ENCODE measurements at places on chromosomes 5 and 9.

DNA sequence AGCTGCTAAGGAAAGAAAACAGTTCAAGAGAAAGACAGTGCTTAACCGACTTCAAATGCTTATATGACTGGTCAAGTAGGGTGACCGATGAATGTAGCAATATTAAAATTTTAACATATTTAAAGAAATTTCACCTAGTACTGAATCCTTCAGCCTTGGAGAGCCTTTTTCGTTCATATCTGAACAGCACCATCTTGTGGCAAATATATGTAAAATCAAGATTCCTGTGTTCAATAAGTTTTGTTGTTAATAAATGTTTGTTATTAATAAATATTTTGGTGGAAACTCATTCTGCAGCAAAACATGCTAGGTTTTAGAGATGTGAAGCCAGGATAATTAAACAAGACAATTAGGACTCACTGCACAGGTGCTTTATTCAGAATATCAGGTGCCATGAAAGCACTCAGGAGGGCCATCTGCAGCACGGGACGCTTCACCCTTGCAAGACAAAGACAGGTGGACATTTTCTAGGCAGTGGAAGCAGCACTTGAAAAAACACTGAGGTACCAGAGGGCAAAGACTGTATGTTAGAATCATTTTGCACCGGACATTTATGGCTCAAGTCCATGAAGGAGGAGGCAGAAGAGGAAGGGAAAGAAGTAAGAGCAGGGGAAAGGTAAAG is 15.6 kb downstream of the TICAM2 start:
- peak; percentile 13 for DNase-seq

DNA sequence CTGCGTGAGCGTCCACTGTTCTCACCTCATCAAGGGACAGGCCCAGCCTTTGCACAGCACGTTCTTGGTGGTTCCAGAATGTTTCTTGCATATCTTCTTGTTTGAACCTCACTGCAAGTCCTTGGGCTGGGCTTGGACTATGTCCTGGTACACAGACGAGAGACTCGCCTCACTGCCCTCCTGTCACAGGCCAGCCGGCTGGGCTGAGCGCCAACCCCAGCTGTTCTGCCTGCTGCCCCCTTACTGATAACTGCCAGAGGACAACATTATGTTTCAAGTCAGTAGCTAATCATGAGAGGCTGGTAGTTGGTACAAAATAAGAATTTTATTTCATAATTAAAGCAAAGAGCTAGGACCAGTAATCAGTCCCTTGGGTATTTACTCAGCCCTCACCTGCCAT is 52.8 kb upstream of the LRRTM2 start:
- DNase-seq = no peak

GRCh38 chr9:126173929-126174328 is 152.7 kb upstream of the MVB12B start:
- DNase-seq = no peak

DNA sequence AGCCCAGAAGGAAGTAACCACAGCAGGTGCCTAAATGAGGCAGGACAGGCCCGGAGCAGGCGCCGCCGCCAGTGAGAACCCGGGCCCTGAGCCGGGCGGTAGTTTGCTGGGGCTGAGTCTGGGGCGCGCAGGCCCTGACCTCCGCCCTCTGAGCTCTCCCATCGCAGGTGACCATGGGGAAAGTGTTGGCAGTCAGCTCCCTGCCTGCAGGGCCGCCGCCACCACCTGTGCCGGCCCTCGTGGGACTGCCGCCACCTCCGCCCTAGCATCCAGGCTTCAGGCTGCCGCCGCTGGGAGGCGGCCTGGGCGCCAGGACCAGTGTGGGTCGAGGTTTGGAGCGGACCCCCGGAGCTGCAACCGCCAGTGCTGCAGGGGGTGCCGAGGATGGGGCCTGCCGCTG is 61.1 kb downstream of the TARS1 start:
- no peak for DNase-seq

DNA sequence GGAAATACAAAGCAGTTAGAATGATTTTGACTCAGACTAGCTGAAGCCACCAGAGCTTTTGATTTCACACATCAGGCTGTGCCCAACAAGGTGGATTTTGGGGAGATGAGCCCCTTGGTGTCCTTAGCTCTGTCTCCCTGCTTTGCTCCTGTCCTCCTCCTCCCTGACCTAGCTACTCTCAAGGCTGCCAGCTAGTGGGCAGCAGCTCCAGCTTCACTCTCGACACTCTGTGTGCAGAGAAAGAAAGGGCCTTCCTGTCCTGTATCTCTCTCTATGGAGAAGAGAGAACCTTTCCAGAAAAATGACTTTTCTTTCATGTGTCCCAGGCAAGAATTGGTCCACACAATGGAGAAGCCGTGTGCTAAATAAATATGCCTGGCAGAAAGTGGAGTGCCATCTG is 446.2 kb downstream of the SEMA5A start:
- no peak for DNase-seq

DNA sequence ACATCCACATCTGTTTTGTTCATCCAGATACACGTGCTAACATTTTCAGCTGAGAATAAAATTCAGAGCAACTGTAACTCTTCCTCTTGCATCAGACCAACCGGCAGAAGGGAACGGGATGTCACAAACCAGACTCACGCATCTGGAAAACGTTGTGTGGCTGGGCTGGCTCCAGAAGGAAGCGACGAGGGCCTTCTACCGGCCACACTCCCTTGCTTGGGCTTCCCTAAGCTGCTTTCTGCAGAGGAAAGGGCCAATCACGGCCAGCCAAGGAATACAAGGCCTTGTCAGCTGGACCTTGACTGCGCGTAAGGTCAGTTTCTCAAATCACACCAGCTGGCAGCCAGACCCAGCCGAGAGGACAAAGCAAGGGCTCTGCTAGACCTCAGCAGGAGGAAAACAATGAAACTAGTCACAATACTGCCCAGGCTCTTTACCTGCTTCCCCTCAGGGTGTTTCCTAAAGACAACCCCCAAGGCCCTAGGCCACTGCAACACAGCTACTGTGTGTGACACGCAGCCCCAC is 106.1 kb downstream of the THBS4 start:
- no peak for DNase-seq

DNA sequence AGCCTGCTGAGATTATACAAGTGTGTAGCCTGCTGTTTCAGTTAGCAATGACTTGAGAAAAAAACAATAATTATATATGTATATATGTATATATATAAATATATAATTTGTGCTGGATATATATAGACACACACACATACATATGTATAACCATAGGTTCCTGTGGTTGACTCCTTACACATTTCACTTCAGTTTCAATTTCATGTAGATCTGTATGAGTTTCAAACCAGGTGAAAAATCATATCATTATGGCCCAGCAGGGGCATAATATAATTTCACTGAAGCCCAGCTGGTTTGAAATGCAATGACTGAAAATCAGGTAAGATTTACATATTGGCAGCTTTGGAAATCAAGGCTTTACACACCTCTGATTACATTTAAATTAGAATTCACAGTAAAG is 690.4 kb upstream of the CDH18 start:
- DNase-seq = no peak

DNA sequence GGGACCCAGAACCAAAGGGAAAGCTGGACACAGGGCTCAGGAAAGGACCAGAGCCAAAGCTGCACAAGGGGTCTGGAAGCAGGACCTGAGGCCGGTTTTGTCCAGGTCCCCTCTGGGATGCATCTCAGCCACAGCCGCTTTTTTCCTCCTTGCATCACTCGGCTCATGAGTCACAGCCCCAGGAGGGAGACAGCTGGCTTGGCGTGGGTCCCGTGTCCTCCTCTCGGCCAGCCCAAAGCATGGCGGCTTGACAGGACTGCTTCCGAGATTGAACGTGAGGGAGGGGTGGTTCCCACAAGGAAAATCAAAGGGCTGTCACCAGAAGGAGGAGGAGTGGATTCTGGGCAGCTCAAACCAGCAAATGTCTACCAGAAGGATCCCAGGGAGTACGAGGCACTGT is 56.7 kb upstream of the CPLX2 start:
- DNase-seq = peak; percentile 45

DNA sequence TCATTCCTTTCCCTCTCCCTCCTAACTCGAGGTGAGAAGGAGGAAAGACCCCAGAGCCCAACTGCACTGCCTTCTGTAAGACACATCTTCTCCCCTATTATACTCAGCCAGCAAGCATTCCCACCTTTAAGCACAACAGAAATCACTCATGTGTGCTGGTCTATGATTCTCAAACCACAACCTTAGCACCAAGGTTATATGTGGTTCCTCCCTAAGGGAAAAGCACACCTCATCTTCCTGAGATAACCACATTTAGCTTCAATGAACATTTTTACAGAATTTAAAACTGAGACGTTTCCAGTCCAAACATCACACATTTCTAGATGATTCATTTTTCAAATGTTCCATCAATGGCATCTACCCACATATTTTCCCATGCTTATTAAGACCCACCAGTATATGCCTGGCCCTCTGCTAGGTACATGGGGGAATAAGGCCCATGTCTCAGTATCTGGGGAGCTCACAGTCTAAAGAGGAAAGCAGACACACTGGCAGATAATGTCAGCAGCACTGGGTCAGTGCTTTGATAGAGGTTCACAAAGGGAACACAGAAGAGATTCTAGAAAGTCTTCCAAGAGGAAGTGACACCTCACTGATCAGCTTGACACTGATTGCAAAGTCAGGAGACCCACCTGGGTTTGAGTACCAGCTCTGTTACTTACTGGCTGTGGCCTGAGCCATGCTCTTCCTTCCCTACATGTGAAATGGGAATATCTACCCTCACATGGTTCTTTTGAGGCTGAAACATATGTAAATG is 245.4 kb downstream of the DENND1A start:
- DNase-seq = no peak

DNA sequence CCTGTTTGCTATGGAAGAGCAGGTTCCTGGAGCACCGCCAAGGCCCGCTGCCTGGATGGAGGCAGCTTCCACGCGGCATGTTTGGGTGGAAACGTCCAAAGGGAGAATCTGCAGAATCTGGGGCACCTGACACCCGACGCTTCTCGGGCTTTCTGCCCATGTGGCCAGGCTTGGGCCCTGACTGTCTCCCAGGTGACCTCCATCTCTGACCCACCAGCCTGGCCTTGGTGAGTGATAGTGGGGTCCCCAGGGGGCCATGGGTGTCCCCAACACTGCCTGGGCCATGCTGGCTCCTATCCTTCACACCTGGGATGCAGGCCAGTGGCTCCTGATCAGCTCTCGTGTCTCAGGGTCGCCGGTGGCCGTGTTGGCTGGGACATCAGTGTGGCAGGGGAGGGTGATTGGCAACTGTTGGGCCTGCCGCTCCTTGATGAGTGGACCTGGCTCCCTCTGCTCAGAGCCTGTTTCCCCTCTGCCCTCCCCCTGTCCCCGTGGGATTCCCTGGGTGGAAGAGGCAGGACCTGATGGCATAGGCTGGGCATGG is 34.0 kb downstream of the GLT6D1 start:
- no peak for DNase-seq

- DNase-seq = no peak
These were observed 33.5 kb downstream of the NAIF1 start for GRCh38 chr9:128033609-128034008.

Data from NCI-H1694 (cell line).